Mesangial cell (primary cell): ENCODE measurements at places on chromosomes 6 and 20. TPM values are rescaled to one million over a fixed set of nuclear protein-coding genes. Genes with fewer than 3 reads are reported as not detected.

The ECT2L gene
- total RNA-seq = not detected in 2 replicates

The RPN2 gene
- 173 and 253 TPM in 2 replicates for total RNA-seq

The HLA-DOB gene
- total RNA-seq = 0.16 TPM in 1 of 2 replicates, not detected in the other

The FLRT3 gene
- 2.1 and 11.8 TPM in 2 replicates for total RNA-seq

The HMGCLL1 gene
- total RNA-seq = 0.33 and 3.0 TPM in 2 replicates

The MRAP2 gene
- total RNA-seq = under 0.01 and 0.13 TPM in 2 replicates

The RNGTT gene
- 5.8 and 12.1 TPM in 2 replicates for total RNA-seq

The LRFN2 gene
- total RNA-seq = not detected in 2 replicates
